ENCODE measurements at places on chromosomes 5 and 9.

DNA sequence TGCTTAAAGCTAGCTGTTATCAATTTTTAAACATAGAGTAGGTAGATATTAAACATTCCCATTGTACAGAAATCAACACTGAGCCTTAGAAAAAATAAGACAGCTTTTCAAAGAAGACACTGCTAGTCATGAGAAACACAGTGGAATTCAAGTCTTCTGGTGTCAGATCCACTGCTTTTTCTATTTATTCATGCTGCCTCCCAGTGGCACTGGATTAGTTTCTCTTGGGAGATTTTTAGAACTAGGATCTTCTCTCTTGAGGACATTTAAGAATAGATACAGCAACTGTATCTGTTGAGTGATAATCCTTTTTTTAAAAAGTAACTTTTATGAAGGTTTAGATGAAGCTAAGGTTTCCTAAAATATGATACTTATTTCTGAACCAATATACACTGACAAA lies 1635.4 kb upstream of the C9orf72 start:
- no peak for DNase-seq

DNA sequence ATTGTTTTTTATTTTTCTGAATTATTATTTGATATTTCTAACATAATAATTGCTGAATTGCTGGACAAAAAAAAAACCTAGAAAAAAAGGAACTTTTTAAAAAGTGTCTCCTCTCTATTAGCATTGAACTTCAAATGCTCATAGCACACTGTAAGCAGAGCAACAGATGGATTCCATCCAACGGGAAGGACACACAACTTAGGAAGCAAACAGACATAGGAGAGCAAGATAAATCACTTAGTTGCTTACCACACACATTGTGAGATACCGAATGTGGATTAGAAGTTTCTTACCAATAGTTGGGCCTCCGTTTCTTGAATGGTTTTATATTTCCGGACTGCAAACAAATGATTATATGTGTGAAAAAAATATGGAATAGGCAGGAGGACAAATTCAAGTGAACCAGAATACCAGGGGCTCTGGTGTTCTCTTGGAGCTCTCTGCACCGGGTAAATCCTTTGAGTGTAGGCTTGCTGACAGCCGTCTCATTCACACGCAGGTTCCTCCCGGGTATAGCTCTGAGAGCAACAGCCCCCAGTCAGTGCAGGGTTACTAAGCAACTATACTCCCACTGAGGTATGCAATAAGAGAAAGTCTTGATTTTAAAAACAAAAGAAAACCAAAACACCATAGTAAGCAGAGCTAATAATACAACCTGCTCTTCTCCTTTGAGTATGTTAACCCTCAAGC lies 217.6 kb downstream of the TMEM167A start:
- DNase-seq, result peak; percentile 52

DNA sequence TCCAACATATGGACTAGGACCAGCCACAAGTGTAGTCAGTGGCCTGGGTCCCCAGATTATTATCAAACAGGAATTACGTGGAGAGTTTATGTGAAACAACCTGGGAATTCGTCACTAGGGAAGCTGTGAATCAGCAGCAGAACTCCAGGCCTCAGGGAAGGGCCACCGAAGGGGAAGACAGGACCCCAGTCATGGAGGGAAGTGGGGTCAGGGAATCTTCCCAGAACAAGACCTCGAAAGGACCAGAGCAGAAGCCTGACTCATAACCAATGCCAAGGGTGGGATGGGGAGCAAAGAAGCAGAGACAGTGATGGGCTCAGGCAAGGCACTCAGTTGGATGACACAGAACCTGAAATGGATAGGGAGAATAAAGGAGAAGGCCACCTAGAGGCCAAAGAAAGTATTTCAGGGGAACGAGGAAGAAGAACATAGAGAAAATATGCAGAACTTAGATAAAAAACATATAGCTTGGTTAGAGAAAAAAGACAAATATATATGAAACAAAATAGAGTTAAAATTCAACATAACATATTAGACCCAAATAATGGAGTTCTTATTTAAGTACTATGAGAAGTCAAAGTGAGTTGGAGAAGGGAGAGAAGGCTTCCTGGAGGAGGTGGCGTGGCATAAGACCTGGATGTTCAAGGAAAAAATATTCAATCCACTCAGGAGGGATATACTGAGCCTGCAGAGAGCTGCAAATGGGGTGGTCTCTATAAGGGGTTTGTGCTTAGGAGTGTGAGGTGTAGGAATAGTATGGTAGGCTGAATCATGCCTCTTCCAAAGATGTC lies 66.7 kb upstream of the CAST start:
- no peak for DNase-seq

DNA sequence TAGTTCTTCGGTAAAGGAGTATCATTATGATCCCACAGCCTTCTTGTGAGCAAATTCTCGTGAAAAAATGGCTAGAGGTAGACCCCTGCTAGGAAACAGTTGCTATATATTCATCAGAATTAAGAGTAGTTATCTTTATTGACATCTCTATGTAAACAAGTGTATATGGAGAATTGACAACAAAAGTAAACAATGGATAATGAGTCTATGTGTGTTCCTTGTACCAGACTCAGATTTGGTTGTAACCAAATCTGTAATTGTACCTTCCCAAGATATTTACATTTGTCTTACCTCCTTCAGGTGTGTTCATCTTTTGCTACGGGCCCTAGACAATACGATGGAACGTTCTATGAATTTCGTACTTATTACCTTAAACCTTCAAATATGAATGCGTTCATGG lies 2.1 kb downstream of the NIPSNAP3B start:
- no peak for DNase-seq

DNA sequence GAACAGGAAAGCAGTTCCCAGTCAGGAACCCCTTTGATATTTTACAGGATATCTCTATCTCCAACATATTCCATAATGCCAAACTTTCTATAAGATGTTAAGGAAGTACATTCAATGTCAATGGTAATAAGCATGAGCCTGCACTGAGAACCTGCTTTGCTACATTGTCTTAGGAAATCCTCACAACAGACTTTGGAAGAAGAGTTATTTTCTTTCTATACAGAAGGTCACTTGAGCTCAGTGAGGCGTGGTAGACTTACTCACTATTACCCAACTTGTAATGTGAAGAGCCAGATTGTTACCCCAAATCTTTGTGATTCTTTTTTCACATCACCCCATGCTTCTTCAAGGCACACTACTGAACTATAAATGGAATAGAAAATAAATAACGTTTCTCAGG lies 435.9 kb downstream of the DNAH5 start:
- DNase-seq, result no peak

DNA sequence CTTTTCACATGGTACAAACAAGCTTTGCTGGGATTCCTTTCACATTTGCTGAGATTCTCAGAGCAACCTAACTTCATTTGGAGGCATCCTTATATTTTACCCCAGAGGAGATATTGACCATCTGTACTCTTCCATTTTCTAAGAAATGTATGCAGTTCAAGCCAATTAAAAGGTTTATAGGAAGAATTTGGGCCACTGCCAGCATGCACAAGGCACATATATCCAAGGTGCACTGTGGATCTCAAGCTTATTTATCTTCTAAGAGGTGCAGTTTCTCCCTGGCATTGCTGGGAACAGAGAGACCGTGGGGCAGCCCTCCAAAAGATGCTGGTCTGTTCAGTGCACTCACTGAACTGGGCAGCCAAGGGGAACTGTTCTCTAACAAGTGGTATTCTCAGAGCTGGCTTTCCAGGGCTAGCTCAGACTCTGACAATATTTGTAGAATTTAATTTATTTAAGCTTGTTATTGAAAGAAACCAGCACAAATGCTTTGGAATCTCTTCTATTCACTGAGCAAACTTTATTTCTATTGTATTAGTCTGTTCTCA lies 213.3 kb downstream of the TENT4A start:
- no peak for DNase-seq

DNA sequence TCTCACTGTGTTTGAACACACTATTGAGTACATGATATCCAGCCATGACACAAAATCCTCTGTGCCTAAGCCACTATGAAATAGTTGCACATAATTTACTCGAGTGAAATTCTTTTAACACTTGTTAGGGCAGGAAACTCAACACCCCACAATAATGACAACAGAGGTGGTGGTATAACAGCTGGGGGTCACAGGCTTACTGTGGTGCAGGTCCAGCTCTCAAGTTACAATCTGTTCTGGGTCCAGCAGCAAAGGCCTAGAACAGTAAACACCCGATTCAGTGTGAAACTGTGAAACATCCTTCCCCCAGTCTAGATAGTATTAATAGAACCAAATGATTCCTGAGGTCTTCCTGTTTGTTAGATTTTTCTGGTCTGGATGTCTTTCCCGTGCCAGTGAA lies 102.9 kb upstream of the APC start:
- no peak for DNase-seq

DNA sequence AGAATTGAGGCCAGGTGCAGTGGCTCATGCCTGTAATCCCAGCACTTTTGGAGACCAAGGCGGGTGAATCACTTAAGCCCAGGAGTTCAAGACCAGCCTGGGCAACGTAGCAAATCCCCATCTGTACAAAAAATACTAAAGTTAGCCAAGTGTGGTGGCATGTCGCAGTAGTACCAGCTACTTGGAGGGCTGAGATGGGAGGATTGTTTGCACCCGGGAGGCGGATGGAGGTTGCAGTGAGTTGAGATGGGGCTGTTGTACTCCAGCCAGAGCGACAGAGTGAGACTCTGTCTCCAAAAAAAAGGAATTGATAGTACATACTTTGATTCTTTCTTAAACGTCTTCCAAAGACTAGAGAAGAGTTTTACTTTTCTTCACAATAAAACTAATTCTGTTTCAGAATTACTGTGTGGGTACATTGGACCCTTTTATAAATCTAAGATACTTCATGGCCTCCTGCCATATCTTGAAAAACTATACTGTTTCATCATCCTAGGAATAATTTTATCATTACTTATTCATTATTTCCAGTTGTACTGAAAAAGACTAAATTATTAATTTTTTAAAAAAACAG lies 132.0 kb upstream of the GRHPR start:
- no peak for DNase-seq

- DNase-seq, result peak; percentile 67
These were observed 34.2 kb upstream of the GRPEL2 start for GRCh38 chr5:149310947-149311658.

- no peak for DNase-seq
These were observed 75.7 kb upstream of the SMARCA2 start for GRCh38 chr9:1939466-1939865.

DNA sequence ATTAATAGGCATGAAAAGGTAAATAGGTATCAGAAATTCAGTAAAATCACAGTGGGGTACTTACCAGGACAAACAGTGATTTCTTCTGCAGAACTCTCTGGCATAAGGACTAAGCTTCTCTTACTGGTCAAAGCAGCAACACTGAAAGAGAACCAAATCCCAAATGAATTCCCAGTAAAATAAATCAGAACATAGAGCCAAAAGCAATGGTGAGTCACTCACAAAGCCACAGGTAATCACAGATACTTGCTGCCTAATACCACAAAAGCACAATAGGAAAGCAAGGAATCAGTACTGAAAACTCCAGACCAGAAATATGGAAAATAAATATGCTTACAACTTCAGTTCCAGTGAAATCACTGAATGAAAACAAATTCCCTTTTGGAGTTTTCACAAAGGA lies 50.7 kb downstream of the UIMC1 start:
- peak; percentile 69 for DNase-seq

DNA sequence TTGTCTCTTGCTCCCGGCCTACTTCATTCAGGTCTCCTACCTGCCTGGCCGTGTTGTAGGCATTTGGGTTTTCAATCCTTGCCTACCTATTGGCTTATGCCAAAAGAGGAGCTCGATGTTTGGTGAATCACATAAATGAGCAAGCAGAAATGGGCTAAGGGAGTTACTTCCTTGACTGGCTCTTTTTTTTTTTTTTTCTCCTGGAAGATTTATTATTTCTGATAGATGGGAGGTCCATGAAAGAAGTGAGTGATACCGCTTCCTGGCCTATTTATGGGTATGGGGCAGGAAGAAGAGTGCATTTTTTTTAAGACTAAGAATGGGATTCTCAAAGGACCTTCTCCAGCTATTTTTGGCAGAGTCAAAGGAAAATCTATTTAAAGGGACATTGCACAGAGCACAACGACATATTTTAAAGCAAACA lies 294.1 kb downstream of the ARHGAP26 start:
- peak; percentile 68 for DNase-seq

DNA sequence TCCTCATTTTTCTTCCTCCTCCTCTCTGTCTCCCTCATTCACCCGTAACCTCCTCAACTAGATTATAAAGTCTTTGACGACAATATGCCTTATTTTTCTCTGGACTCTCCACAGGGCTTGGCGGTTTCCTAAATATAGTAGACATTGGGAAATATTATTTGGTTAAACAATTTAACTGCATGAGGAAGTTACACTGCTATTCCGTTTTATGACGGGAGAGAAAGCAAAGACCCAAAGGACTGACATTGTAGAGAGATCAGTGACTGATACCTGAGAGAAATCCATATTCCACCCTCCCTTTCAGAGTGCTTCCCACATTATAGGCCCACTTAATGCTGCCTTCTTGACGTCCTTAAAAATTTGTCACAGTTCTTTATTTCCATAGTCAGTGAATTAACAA lies 51.2 kb downstream of the GDA start:
- no peak for DNase-seq

GRCh38 chr9:87567983-87568382 lies 70.3 kb downstream of the DAPK1 start:
- no peak for DNase-seq

DNA sequence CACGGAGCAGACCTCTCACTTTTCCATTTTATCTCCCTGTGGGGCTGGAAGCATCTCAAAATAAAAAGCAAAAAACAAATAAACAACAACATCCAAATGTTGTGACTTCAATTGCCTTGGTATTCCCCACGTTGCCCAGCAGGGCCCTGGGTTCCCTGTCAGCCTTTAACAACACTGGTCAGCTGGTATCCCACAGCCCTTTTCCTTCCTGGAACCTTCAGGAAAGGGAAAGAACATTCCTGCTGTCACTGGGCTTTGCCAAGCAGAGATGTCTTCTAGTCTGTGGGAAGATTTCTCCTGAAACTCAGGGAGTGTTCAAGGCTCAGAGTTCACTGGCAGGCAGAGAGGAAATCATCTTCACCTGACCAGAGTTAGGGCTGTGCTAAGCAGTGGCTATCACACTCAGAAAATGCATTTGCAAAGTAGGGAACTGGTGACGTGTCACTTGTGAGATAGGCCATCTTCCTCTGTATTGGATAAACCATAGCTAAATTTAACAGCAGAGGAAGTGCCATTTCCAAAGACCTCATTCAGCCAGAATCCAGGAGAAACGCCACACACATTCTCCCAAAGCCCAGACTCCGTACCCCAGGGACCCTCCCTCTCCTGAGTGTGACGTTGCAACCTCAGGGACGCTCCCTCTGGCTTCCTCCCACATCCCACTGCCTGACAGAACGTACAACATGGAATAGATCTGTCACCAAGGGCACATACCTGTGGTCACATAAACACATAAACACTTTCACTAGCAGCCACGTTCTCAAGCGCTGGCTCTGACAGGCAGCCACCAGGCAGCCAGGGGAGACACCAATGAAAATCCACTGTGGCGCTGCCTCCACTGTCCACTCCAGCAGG lies 274.0 kb upstream of the DAPK1 start:
- DNase-seq, result peak; percentile 15

Data from fibroblast of lung (primary cell).